ENCODE measurements at places on chromosomes 2 and 18.

- DNase-seq, result no peak
These were observed 69.1 kb upstream of the GRB14 start for GRCh38 chr2:164690361-164690760.

DNA sequence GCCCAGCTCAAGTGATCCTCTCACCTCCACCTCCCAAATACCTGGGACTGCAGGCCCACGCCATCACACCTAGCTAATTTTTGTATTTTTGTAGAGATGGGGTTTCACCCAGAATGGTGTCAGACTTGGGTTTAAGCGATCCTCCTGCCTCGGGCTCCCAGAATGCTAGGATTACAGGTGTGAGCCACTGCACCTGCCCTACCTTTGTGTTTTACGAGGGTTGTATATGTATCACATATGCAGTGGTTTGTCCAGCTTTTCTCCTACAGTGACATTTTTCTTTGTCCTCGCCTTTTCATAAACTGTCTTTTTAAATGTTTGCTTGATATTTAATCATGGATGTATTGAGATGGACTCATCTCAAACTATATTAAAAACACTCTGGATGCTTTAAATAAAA, 38.5 kb downstream of the AGAP1 start:
- no peak for DNase-seq

GRCh38 chr2:41913311-41913710, 134.5 kb upstream of the PKDCC start:
- no peak for DNase-seq

GRCh38 chr2:171235262-171235881, 74.7 kb upstream of the TLK1 start:
- no peak for DNase-seq

DNA sequence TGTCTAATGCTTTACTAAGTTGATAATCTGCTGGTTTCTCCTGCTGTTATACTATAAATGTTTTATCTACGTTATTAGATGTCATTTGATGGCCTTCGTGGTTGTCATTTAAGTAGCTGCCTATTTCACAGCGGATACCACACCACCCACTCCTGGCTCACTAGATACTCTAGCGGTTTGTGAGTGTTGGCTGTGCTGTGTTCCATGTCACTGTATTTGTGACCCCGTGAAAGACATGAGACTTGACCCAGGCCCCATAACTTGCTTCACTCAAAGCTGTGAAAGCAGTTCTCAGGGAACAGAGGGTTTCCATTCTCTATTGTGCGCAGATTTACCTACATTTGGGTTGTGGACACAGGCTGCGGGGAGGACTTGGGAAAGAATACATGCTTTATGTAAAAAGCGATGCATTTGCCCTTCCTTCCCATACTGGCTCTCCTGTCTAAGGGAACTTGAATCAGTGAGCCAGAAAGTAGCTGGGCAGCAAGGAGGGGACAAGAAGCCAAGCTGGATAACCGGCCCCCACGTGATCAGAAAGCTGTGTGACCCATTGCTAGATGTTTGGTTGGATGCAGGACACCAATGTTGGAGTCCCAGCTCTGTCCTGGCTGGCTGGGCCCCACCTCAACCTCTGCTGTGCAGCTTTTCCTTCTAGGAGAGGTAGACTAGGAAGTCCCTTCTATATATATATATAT, 52.2 kb downstream of the PLB1 start:
- DNase-seq, result no peak

DNA sequence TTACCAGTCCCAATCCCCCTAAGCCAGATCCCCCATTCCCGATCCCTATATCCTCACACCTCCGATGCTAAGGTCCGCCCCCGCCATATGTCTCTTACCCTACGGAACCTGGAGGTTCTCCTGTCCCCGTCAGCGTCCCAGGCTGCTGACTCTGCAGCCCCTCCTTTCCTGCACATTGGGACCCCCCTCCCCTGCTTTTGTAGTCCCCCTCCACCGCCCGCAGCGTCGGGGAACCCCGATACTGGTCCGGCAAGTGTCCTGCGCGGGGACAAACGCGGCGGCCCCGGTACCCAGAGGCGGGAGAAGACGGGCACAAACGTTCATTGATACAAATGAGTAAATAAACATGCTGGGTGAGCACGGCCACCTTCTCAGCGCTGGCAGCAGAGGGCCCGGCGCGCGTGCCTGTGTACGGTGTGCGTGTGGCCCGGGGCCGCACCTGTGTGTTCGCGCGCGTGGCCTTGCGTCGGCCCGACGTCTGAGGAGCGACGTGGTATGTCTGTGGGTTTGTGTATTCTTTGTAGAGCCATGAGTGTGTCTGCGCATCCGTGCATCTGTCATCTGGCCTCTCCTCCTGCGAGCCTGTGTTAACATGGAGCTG, 2.0 kb upstream of the CYP26B1 start:
- DNase-seq, result no peak

DNA sequence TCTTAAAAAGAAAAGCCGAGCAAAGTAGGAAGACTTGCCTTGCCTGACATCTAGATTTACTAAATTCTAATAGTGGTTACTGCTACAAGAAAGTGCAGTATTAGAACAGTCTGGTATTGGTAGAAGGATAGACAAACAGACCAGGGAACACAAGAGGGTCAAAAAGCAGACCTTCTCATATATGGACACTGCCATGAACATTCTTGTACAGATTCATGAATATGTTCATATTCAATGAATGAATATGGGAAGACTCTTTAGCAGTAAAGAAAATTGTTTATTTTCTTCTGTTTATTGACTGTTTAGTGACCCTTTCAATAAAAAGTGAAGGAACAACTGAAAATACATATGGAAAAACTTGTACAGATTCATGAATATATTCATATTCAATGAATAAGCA, 37.6 kb downstream of the DTNB start:
- no peak for DNase-seq

DNA sequence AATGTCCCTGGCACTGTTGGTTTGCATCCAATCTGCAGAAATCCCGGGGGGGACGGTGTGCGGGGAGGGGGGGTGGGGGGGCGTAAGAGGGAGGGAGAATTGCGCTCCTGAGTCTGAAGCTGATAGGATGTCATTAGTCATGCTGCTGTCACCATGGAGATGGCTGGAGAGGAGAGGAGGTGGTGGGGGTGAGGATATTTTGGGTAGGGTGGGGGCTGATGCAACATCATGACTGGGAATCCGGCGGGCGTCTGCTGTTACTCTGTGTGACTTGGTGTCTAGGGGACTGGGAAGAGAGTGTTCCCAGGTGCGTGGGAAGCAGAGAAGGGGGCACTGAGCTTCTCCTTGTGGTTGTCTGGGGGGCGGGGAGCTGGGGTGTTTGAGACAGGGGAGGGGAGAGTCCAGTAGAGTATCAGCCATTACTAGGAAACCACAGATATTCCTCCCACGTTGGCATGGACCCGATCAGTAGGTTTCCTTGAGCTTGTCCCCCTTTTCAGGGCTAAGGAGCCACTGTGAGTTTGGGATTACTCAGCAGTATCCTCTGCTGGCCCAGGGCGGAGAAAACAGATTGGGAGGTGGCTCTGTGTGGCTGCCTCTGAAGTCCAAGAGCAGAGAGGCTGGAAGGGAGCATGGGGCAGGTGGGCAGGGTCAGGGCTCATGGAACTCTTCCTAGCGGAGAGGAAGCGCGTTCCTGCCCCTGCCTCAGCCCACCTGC, 18.9 kb downstream of the TET3 start:
- no peak for DNase-seq

DNA sequence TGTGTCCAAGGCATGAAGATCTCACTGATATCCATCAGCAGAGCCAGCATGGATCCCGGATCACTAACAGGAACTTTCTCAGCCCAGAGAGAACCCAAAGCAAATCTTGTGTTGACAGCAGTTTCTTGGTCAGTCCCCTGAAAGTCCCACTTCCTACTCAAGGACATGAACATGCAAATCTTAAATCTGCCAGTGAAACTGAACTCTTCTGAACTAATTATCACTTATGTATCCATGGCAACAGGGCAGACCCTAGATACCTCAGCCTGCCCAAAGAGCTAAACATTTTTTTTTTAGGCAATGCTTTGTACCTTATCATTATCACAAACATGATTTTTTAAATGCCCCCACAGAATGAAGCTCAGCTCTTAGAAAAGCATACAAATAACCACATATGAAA, 127.8 kb upstream of the DDX18 start:
- no peak for DNase-seq

DNA sequence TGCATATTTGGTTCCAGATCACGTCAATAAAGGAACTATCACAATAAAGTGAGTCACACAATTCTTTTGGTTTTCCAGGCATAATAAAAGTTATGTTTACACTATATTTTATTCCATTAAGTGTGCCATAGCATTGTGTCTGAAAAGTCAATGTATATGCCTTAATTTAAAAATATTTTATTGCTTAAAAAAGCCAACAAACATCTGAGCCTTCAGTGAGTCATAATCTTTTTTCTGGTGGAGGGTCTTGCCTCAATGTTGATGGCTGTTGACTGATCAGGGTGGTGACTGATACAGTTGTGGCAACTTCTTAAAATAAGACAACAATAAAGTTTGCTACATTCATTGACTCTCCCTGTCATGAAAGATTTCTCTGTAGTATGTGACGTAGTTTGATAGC, 254.3 kb upstream of the SPOPL start:
- DNase-seq, result no peak

DNA sequence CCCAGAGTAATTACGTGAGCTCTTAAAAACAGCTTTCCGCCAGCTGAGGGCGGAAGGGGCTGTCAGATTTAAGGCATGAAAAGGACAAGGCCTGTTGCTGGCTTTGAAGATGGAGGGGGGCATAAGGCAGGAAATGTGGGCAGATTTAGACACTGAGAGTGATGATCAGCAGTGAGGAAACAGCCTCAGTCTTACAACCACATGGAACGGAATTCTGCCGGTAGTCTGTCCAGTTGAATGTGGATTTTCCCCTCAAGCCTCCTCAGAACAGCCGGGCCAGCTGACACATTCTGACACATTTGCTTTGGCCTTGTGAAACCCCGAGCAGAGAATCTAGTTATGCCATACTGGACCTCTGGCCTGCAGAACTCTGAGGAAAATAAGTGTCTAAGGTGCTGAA, 16.6 kb downstream of the POLE4 start:
- no peak for DNase-seq

- no peak for DNase-seq
These were observed 15.6 kb upstream of the SNED1 start for GRCh38 chr2:240982821-240983281.

DNA sequence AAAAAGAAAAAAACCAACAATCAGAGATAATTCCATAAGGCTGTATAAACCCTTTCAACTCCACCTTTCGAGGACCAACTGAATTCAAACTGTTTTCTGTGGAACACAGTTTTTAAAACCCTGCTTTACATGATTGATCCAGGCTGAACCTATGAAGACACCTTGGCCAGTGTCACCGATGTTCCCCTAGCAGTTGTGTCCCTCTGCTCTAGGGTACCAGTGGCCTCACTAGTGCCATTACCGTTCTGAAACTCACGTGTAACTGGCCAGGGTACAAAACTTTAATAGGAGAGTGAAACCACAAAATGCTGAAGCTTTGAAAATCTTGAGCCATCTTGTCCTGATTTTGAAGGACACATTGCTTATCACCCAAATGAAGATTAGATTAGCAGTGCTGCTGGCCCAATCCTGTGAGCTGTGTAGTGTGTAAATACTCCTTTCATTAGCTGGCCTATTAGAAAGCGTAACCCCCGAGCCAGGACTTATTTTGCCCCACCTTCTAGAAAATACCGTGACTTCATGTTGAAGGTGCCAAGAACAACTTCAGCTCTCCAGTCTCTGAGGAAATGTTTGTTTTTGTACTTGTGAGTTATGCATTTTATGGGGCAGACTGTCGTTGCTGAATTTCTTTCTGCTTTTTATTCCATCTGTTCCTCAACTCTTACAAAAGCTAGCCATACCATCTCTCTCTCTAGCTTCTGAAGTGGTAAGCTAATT, 147.8 kb upstream of the MAP3K20 start:
- DNase-seq, result no peak

- DNase-seq, result peak; percentile 64
These were observed 2.3 kb upstream of the NR4A2 start for GRCh38 chr2:156334496-156335478.

GRCh38 chr2:26861610-26862224, 13.8 kb downstream of the DPYSL5 start:
- DNase-seq, result no peak

DNA sequence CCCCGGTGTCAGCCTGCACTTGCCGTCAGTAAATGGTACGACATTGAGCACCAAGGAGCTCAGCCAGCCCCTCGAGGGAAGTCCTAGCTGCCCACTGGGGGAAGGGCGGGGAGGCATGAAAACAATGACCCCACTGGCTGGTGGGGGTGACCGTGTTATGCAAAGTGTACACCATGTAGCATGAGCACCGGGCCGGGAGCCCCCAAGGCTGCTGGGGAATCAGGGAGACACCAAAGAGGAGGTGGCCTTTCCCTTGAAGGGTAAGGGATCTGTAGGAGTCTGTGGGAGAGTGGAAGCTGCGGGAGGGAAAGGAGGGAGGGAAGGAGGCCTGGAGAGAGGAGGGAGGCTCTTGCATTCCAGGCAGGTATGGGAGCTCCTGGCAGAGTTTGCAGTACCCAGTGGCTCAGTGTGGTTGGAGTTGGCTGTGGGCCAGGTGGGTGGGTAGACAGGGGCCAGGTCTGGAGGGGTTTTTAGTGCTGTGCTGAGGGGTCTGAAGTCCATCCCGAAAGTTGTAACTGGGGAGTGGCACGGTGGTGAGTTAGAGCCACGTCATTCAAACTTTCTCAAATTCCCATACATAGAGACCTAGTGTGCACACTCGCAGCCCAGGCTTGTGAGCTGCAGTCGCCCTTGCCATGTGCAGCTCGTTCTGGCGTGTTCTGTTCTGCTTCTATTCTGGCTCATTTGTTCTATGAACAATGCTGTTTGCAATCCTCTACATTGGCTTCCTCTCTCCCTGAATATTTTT, 22.4 kb downstream of the RRM2 start:
- no peak for DNase-seq

- no peak for DNase-seq
These were observed 186.0 kb downstream of the ANKRD30B start for GRCh38 chr18:14933964-14934363.

GRCh38 chr2:128406736-128407554, 88.3 kb upstream of the HS6ST1 start:
- DNase-seq, result no peak

DNA sequence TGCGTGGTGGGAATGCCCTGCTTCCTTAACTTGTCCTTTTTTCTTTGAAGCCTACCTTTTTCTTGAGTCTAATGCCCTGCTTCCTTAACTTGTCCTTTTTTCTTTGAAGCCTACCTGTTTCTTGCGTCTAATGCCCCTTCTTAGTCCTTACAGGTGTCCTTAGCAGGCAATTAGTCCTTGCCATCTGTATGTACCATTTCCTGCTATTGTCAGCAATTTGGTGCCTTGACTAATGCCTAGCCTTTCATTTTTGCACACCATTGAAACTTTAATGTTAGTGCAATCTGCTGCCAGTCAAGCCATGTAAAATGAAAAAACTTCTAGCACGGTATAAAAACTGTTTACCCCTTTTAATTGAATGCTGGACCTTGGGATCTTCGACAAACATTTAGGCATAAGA, 4.3 kb downstream of the KDM3A start:
- no peak for DNase-seq

- DNase-seq, result no peak
These were observed 26.5 kb upstream of the ABI2 start for GRCh38 chr2:203301667-203302066.

GRCh38 chr18:9757827-9758621, 49.9 kb downstream of the RAB31 start:
- no peak for DNase-seq

Measured in activated naive CD4-positive, alpha-beta T cell (primary cell).